ENCODE measurements at places on chromosomes 12 and 14.

DNA sequence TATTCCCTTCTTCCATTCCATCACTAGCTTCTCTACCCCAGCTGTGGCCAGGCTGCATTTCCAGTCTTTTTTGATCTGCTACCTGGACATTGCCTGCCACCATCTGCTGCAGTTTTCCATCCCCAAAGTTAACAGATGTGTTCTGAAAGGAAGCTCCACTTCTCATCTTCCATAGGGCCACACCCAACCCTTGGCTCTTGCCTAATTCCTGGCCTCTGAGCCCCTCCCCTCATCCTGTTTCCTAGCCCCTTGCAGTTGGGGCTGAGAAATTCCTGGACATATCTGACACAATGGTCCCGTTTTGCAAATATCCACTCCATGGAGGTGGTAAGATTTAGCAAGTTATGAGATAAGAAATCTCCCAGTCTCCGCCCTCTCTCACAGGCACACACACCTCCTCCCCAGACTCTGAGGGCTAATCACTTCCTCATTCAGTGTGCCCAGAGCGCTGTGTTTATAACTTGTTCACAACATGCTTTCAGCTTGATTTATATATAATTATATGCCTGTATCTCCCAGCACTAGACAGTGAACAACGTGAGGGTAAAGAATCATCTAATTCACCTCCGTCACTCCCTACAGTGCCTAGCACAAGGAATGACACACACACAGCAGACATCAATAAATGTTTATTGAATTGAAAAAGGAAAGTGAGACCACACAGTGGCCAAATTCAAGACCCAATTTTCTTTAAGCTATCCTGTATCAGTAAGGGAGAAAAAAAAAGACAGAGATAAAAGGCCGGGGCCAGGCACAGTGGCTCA, 13.4 kb downstream of the SMUG1 start:
- DNase-seq, result no peak

DNA sequence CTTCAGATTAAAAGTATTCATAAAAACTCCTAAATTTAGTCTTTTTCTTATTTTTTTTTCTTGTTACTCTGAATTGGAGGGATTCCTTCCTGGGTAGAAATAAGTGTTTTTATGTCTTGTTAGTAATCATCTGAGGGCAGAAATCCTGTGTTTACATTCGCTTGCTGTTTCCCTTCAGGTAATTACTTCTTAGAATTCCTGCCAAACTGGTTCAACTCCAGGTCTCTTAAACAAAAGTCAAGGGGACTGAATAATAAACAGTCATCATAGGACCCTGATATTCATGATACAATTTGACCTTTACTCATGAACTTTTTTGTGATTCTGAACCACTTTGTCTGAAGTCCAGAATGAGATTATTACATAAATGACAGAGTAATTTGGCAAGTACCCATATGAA, 843.9 kb downstream of the FLRT2 start:
- DNase-seq, result no peak

GRCh38 chr12:119389687-119390086, 55.2 kb downstream of the CCDC60 start:
- DNase-seq, result no peak

DNA sequence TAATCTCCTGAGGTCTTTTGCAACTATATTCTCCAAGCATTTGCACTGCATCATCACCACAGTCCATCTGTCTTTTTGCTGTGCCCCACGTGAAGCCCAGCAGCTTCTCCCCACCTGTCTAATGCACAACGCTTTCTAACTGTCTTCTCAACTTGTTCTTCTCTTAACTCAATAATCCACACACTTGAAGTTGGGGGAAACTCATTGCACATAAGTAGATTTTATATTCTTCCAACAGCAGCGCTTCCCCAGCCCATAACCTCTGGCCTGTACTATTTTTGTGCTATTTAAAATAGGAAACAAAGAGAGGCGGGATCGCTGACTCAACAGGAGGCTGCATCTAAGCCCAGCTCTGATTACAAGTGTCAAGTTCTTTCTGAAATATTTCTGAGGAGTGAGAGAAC, 226.7 kb downstream of the GXYLT1 start:
- no peak for DNase-seq

DNA sequence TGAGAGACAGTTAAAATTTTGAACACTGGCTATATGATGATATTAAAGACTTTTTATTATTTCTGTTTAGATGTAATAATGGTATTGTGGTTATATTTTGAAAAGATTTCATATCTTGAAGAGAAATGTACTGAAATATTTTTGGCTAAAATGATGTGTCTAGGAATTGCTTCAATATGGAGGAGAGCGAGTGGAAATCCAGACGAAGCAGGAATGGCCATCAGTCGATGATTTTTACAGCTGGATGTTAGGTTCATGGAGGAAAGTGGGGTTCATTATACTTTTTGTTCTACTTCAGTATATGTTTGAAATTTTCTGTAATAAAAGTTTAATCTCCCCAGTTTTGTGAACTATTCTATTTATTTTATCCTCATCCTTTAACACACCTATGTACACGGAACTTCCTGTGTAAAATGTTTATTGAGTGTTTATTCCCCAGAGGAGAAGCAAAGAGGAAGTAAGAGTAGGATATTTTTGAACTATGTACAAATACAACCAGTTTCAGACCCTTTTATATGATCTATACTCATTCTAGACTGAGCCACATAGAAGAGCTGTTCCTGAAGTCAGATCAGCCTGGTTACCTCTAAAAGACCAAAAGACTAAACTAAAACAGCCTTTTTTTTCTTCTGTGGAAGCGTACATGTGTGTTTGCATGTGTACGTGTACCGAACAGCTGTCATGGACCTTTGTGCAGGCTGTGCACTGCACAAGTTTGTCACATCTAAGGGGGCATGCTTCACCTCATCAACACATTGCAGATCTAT, 211.0 kb upstream of the NUDT4 start:
- DNase-seq, result no peak

- DNase-seq, result no peak
These were observed 6.9 kb downstream of the GALNT9 start for GRCh38 chr12:132322206-132323132.

DNA sequence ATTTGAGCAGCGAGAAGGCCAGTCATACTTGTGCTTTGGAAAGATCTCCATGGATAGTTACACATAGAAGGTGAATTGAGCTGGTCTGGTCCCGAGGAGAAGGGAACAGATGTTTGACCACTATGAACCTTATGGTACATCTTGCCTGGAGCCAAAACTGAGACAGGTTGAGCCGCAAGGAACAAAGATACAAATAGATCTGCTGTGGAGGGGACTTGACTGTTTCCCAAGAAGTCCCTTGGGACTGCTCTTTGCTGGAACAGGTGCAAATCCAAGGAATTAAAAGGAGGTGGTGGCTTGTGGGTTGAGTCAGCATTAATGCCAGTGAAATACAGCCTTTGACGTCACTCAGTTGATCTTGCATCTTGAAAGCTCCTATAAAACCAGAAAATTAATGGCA, 68.8 kb upstream of the PRIMA1 start:
- no peak for DNase-seq

GRCh38 chr14:55084401-55085059, 33.1 kb downstream of the MAPK1IP1L start:
- DNase-seq, result no peak
